Sciatic nerve (tissue), 2 donors: ENCODE measurements at places on chromosomes 4 and X.

- no peak for DNase-seq
Observed at GRCh38 chr4:81599742-81600380, 128.2 kb upstream of the RASGEF1B start.

GRCh38 chr4:185399466-185399865 lies 2.8 kb downstream of the ANKRD37 start:
- no peak for DNase-seq

DNA sequence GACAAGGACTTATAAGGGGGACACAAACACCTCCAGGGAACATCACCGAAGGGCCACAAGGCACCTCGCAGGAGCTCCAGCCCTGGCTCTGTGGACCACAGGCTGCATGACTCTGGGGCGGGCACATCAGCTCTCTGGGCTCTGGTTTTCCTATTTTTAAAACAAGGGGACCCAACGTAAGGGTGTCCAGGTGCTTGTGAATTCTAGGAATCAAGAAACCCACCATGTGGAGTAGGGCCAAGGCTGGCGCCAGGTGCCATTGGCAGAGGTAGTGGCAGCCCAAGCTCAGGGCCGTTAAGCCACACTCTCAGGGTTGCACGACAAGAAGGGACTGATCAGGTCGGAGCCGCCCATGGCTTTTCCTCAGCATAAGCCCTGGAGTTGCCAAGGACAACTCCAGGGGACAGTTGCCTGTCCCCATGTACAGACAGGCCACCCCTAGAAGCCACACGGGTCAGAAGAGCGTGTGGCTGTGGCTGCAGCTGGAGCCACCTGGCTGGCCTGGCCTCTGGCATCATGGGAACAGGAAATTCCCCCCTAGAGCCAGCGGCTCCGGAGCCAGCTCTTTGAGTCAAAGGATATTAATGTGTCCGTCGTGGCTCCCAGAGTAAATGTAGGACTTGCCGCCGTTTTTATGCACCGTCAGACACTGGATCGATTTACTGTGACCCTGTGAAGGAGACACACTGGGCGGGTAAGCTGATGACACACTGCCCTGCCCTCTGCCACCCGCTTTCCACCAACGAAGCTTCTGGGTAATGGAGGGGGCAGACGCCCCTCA lies 32.5 kb downstream of the WDR1 start:
- peak; percentile 53 for DNase-seq

- DNase-seq: peak; percentile 67
Observed at GRCh38 chrX:18674417-18674787, 2.5 kb upstream of the RS1 start.

- no peak for DNase-seq
Observed at GRCh38 chrX:30060718-30061117, 154.6 kb upstream of the MAGEB2 start.

DNA sequence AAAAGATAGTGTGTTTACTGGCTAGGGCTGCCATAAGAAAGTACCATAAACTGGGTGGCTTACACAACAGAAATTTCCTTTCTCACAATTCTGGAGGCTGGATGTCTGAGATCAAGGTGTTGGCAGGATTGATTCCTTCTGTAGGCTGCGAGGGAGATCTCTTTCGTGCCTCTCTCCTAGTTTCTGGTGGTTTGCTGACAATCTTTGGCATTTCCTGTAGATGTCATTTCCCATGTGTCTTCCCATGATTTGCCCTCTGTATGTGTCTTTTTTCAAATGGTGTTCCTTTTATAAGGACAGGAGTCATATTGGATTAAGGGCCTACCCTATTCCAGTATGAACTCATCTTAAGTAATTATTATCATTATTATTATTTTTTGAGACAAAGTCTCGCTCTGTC lies 27.9 kb upstream of the LCORL start:
- DNase-seq: no peak

DNA sequence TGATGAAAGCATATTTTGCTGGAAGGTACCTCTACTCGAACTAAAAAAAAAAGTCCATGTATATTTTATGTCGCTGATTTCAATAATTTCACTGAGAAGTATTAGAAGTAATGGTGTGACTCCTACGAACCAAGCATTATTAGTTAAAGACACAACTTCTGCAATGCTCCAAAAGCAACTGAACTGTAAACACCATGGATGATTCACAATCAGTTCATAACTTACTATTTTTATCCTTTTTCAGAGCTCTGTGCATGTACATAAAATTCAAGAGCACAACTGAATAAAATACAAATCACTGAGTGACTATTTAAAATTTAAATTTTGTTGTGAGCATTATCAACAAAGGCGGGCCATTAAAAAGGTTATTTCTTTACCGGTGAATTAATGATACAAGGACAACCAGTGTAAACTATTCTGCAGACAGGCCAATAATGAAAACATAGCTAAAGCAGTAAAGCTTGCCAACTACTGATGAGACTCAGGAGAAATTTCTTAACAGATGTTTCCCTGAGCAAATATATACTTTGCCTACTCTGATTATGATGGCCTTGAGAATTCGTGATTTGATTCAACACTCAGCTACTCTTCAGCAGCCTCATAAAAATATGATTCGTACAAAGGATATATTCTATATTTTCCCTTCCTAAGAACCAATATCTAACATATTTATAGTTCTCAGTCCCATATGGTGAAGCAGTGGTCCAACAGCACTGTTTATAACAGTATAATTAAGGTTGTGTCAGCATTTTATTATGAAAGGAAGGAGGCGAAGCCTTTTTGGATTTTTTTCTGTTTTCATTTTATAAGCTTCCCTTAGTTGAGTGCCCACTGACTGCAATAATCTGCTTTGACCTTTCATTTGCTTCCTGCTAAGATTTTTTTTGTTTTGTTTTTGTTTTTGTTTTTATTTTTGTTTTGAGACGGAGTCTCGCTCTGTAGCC lies 62.8 kb upstream of the NEIL3 start:
- DNase-seq: no peak

GRCh38 chrX:41720125-41720779 lies 3.7 kb upstream of the GPR82 start:
- no peak for DNase-seq

- DNase-seq: no peak
Observed at GRCh38 chrX:5397409-5397808, 831.3 kb downstream of the NLGN4X start.

GRCh38 chrX:127943571-127943970 lies 108.6 kb downstream of the ACTRT1 start:
- DNase-seq: no peak

GRCh38 chr4:142292231-142292630 lies 553.9 kb downstream of the INPP4B start:
- DNase-seq: no peak

DNA sequence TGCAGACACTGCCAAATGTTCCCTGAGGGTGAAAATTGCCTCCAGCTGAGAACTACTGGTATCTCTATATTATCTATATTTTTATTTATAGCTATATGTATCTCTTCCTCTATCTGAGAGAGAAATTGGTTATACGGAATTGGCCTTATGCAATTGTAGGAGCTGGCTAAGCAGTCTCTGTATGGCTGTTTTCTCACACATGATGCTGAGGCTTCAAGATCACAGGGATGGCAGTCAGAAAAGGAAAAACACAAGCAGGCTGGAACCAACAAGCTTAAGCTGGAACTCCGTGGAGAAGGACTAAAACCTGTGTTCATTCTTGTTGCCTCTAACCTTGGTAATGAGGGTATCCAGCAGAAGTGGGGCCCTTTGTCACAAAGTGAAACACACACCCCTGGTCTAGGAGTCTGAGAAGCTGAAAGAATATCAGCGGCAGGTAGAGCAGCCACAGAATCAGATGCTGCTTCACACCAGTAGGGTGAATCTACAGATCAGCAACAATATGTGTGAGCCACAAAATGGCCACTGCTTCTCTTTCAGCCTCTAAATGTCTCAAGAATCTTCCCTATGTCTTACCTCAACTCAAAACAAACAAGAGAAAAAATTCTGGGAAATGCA lies 166.5 kb upstream of the PPP1R2C start:
- no peak for DNase-seq

GRCh38 chr4:118823471-118823870 lies 12.5 kb downstream of the SEC24D start:
- DNase-seq: no peak
